Erythroblast (primary cell): ENCODE measurements at places on chromosomes 11 and 22.

GRCh38 chr11:68398995-68399851 lies 61.3 kb upstream of the PPP6R3 start:
- DNase-seq, result peak; percentile 66

DNA sequence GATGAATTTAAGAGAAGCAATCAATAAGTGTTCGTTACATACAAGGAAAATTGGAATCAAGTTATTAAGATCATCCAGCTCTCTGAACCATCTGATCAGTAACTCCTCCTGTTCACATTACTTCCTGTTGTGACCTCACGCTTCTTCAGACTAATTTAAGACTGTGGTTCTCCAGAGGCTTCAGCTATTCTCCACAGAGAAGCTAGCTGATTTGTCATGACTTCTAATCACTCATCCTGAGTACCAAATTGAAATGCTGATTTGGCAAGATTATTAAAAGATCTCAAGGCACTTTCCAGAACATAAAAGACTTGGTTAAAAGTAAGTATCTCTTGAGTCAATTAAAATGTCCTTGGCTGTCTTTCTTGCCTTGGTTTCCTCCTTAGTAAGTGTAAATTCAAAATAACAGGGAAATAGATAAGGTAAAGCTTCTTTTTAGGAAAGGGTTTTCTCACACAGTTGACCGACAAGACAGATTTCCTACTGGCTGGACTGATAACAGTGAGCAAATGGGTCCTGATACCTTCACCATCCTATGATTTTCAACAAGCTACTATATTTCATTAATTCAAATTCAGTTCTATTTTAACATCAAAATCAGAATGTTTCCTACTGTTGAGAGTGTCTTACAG lies 38.5 kb downstream of the GAB2 start:
- DNase-seq, result no peak

GRCh38 chr11:11038782-11039181 lies 180.9 kb upstream of the ZBED5 start:
- DNase-seq, result no peak

DNA sequence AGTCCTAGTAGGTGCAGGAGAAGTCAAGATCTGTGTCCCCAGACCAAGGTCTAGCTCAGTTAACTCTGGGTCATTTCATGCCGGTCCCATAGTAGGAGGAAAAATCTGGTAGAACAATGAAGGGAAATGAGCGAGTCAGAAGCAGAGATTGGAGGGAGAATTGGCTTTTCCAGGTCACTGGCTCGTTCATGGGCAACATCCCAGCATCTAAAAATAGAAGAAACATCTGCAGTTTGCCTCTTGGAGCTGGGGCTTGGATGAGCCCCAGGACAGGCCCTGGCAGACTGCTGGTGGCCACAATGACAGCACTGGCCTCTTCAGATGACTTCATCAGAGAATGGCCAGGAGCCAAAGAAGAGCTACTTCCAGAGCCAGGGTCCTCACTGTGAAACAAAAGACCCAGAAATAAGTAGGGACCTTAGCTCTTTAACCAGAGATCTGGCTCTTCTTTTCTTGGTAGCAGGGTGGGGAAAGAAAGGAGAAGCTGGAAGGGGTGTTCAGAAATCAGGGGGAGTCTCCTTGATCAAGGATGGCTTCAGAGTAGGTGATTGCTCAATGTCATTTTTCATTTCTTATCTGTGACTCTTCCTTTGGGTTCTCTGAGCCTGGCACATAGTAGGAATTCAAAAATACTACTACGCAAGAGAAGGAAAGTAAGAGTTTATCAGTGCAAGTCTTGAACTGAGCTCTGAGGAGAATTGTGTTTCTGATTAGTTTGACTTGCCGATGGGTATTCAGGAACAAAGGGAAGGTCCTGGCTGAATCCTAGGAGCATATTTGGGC lies 102.6 kb downstream of the TMPRSS5 start:
- DNase-seq, result no peak

GRCh38 chr11:61110255-61111049 lies 8.2 kb downstream of the CD5 start:
- DNase-seq, result no peak

DNA sequence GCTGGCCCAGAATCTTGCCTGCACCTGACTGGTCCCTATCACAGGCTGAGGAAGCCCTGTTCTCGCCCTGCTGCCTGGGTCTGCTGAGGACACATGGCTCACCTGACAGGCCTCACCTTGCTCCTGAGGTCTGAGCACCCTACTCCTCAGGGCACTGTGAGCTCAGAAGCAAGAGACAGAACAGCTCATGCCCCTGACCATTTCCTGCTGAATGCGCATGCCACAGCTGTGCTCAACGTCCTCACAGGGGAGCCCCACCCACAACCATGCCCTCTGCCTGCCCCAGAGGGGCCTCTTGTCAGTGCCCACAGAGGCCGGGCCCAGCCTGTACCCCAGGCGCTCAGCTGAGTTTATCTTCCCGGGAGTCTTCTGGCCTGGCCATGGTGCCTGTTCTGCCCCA lies 2.8 kb upstream of the TSPO start:
- no peak for DNase-seq

- DNase-seq, result no peak
Measured at GRCh38 chr11:113193946-113194345, 120.4 kb upstream of the TTC12 start.

DNA sequence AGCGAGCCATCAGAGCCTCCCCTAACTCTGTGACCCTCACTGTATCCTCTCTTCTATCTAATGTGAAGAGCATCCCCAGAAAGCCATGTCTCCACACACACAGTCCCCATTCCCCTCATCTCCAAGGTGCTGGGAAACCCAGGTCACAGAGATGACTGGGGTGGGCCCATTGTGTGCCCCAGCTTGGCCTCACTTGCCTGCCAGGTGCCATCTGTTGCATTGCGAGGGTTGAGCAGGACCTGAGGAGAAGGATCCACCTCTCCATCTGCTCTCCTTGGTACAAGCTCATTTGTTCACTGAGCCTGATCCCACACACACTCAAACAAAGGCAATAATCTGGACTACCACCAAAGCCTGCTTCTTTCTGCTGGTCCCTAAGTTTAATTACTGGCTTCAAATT lies 118.8 kb downstream of the SPATA19 start:
- no peak for DNase-seq

- no peak for DNase-seq
Measured at GRCh38 chr22:30582788-30583545, 8.5 kb upstream of the GAL3ST1 start.

DNA sequence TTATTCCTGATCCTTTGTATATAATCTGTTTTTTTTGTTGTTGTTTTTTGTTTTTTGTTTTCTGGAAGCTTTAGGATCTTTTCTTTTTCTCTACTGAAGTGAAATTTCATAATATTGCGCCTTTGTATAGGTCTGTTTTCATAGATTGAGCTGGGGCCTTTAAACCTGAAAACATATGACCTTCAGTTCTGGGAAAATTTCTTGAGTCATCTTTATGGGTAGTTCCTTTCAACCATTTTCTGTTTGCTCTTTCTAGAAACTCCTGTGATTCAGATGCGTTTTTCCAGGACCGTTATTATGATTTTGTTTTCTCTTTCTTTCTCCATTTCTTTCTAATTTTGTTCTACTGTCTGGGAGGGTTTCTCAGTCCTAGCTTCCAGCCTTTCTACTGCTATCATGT lies 43.7 kb downstream of the BSX start:
- DNase-seq, result no peak

DNA sequence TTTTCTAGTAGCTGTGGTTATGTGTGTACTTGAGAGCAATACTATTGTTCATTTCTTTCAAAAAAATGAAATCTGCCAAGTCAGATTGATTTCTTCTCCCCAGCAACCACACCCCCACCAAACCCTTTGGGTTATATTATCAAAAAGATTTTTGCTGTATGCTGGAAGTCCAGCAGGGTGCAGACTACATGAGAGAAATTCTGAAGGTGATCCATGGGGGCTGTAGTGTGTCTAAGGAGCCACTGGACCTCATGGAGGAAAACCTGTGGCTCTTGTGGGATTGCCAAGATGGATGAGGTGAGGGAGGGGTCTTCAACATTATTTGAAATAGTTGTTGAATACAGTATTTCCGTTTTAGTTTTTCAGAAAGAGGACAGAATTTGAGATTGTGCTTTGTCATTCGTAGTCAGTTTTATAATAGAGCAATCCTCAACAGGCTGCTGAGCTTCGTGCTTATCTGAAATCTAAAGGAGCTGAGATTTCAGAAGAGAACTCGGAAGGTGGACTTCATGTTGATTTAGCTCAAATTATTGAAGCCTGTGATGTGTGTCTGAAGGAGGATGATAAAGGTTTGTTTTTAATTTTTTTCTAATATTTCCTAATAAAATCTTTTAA lies 3.1 kb downstream of the EIF3M start:
- DNase-seq, result peak; percentile 33

DNA sequence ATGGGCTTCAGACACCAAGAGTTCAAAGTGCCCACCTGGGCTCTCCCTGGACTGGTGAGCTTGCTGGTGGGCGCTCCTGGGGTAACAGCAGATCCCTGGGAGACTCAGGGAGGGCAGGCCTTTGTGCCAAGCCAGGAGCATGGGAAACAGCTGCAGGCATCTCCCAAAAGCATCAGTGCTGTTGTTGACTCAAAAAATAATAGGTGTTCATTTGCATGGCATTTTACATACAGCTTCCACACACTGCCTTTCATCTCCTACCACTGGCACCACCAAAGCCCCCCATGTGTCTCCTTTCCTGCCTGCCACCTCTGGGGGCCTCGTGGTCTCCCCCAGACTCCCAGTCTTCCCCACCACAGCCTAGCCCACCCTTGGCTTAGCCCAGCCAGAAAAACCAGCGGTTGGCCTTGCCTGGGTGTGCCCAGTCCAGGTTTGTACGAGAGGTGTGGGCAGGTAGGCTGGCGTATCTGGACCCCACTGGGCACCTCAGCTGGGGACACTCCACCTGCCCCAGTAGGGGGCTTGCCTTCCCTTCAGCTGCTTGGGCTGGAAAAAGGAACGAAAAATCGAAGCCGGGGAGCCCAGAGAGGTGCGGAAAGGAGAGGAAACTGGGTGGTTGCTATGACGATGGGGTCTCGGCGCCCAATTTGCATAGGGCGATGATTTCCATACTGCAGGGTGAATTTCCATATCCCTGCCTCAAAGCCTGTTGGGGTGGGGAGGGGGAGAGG lies 15.0 kb downstream of the POU2F3 start:
- no peak for DNase-seq

DNA sequence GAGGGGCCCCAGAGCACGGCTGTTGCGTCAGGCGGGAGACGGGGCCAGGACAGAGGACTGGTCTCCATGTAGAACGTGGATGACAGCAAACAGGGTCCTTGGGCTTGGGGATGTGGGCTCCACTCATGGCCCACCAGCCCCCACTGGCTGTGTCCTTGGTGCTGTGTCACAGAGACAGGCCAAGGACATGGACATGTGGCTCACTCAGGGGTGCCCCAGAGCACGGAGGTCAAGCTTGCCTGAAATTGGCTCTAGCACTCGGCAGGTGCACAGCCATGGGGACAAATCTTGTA lies 14.4 kb downstream of the FADS2 start:
- no peak for DNase-seq

- DNase-seq, result no peak
Measured at GRCh38 chr22:43114958-43115357, 4.4 kb downstream of the BIK start.

DNA sequence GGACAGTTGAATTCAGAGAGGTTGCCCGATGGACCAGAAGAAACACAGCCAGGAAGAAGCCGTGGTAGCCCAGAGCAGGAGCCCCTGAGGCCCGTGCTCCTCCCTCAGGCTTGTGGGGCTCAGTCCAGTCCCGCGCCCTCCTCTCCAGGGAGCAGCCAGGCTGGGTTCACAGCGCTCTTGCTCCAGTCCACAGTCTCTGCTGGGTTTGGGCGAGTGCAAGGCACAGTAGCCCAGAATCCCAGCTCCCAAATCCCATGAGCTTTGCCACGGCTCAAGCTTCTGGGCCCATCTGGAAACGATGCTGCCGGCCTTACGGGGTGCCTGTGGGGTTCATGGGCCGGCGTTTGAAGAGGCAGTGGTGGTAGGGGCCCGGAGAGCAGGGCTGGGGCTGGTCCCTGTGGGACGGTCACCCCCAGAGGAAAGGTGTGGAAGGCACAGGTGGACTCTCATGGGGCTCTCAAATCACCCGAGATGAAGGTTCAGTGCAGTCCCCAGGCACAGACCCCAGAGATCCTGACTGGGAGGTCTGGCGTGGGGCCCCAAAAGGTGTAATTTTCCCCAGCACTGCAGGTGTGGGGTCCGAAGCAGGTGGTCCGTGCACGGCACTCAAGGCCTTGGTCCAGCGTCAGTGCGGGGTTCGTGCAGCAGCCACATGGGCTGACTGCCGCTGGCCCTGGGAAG lies 30.6 kb upstream of the ATXN10 start:
- no peak for DNase-seq

- DNase-seq, result peak; percentile 51
Measured at GRCh38 chr11:72224564-72225410, at the start of gene INPPL1. INPPL1 (plus strand) TSS chr11:72224767; CDS start chr11:72224985, 218 bp downstream.

DNA sequence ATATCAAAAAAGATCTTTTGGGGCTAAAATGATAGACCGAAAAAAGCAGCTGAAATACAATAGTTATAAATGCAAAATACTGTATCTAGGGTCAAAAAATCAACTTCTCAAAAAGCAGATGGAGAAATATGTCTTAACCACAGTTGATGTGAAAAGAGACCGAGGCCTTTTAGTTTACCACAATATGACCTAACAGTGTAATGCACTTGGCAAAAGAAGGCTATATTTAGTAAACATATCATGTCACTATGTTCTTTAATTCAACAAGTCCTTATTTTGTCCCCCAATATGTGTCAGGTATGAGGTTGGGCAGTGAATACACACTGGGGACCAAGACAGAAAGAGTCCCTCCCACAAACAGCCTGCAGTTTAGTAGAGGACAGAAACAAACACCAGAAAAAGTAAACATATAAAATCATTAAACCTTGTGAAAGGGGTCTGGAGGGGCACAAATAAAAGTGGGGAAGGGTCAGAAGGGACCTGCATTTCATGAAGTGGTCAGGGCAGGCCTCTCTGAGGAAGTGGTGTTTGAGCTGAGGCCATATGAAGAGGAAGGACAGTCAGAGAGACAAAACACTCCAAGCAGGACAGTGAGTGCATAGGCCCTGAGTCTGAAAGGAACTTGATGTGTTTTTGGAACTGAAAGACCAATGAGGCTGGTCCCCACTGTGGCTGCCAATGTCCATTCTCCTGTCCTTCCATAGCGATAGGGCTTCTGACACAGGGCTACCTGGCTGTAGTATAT lies 53.4 kb downstream of the LIF start:
- DNase-seq, result no peak
